Cardiac muscle cell (in vitro differentiated cells and primary cell): ENCODE measurements at places on chromosomes 4 and X. TPM values are rescaled to one million over a fixed set of nuclear protein-coding genes. Genes with fewer than 3 reads are reported as not detected.

- no peak for DNase-seq
These were observed 153.2 kb downstream of the KLF8 start for GRCh38 chrX:56385336-56385735.

- DNase-seq, result no peak
These were observed 175.9 kb downstream of the DCLK2 start for GRCh38 chr4:150253965-150254630.

Gene NSUN7
- total RNA-seq, result 5.5 and 9.9 TPM in 2 replicates

GRCh38 chr4:8725845-8726244, 133.3 kb downstream of the CPZ start:
- no peak for DNase-seq

GRCh38 chr4:71266090-71266794, 72.6 kb upstream of the SLC4A4 start:
- DNase-seq, result peak; percentile 62

GRCh38 chr4:127482049-127482448, 150.7 kb upstream of the INTU start:
- DNase-seq, result no peak

Gene PPARGC1A
- total RNA-seq, result 23.9 and 42.3 TPM in 2 replicates

DNA sequence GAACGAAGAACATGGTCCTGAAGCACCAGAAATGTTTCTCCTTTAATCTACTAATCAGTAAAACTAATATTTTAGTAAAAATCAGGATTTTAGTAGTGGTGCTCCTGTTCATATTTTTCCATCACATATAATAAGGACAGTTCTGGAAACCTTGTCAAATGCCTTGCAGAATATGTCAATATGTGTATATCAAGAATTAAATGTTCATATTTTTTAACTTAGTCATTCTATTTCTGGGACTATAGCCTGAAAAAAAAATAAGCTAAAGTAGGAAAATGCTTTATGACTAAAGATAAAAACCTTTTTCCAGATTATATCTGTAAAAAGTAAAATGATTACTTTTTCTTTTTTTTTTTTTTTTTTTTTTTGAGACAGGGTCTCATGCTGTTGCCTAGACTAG, 65.1 kb downstream of the MAB21L2 start:
- no peak for DNase-seq

GRCh38 chr4:6390356-6390755, 82.1 kb downstream of the PPP2R2C start:
- no peak for DNase-seq

- no peak for DNase-seq
These were observed 49.7 kb downstream of the TMLHE start for GRCh38 chrX:155563099-155563498.

Gene DRP2
- 1.1 and 1.3 TPM in 2 replicates for total RNA-seq

DNA sequence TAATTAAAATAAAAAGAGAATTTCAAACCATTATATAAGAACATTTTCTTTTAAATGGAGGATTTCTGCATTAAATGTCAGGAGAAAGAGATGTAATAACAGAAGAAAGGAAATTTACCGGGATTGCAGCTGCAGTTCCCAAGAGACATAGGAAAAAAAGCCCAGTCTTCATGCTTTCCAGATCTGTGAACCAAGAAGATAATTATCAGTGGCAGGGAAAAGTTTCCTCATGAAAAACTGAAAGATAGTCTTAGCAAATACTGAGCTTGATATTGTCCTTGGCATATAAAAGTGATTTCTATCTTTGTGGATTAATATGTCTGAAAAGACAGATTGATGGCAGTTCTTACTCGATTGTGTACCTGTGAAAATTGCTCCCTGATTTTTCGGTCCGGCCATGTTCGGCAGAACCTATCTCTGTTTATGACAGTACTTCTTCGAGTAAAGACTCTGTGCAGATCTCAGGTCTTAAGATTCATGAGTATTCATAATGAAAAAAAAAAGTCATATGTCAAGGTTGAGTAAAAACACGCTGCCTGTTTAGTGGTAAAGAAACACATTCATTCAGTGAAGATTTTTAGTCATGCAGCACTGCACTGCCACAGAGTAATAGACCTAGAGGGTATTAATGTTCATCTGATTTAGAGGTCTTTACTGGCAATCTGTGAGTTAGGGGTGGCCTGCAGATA, 29.6 kb downstream of the SPARCL1 start:
- no peak for DNase-seq

Gene SERTM2
- total RNA-seq, result 9.3 and 11.0 TPM in 2 replicates

DNA sequence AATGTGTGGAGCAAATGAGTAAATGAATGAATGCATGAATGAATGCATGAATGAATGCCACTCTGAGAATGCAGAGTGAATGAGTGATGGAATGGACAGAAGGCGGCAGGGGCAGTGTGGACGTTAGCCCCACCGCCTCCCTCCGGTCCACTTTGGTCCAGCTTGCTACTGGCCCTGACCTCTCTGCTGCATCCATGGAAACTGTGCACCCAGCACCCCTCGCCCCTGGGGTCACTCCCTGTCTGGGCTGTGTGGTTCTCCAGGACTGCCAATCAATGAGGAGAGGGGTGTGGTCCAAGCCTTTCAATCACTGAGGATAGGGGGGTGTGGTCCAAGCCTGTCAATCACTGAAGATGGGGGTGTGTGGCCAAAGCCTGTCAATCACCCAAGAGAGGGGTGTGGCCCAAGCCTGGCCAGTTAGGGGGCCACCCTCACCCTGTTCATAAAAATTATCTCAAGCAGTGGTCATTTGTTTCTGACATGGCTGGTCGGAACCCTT, 39.2 kb upstream of the ASMTL start:
- DNase-seq, result peak; percentile 14

DNA sequence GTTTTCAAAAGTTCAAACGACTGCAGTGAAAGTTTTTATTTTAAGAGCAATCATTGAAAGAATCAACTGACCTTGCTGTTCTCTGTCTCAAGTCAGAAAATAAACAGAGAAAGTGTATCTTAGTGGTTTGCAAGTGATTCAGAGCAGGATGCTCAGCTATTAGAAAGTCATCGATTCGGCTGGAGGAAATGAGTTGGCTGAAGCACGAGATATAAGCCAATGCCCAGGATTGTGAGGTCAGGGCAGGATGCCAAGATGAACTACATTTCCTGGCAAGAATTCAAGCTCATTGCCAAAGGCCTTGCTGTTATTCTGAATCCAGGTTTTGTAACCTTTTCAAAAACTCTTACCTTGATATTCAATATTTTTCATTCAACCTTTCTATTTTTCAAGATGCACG, 541.4 kb upstream of the BOD1L1 start:
- DNase-seq, result peak; percentile 30

Gene NONO
- total RNA-seq, result 524 and 770 TPM in 2 replicates

DNA sequence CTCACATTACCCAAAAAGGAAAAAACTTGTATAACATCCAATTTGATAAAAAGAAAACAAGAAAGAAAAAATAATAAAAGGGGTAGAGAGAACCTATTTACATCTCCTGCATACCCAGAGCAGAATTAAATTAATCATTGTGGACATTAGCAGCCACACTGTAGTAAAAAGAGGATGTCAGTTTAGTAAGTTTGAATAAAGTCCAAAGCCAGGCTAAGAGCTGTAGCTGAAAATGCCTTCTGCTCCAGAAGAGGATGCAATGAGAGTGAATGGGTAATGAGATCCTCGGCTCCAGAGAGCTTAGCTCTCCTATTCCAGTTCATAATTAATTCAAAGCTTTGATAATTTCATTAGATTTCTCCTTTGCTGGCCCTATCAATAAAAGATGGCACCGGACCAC, 78.2 kb downstream of the SLC10A7 start:
- no peak for DNase-seq

DNA sequence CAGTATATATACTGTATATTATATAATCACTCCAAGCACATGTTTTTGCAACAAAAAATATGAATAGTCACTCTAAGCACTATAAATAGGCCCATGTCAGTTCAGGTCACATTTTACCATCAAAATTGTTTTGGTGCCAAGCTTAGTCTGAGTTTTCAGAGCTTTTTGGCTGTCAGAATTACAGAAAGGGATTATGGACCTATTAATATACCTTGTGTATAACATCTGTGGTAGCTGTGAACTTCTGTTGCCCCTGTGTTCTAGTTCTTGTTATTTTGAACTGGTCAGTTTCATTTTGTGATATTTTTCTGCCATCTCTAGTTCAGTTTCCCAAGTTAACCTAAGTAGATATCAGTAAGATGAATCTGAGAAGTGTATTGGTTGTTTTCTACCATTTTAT, 22.9 kb downstream of the EXOC1 start:
- DNase-seq, result no peak

Gene ATP8A1
- total RNA-seq, result 21.1 and 22.7 TPM in 2 replicates
